ENCODE measurements at places on chromosomes 6 and 20.

- DNase-seq: peak; percentile 71
Measured at GRCh38 chr20:17898548-17898994, 70.0 kb downstream of the SNX5 start.

GRCh38 chr20:44542890-44543289, 21.0 kb upstream of the SERINC3 start:
- DNase-seq: no peak

DNA sequence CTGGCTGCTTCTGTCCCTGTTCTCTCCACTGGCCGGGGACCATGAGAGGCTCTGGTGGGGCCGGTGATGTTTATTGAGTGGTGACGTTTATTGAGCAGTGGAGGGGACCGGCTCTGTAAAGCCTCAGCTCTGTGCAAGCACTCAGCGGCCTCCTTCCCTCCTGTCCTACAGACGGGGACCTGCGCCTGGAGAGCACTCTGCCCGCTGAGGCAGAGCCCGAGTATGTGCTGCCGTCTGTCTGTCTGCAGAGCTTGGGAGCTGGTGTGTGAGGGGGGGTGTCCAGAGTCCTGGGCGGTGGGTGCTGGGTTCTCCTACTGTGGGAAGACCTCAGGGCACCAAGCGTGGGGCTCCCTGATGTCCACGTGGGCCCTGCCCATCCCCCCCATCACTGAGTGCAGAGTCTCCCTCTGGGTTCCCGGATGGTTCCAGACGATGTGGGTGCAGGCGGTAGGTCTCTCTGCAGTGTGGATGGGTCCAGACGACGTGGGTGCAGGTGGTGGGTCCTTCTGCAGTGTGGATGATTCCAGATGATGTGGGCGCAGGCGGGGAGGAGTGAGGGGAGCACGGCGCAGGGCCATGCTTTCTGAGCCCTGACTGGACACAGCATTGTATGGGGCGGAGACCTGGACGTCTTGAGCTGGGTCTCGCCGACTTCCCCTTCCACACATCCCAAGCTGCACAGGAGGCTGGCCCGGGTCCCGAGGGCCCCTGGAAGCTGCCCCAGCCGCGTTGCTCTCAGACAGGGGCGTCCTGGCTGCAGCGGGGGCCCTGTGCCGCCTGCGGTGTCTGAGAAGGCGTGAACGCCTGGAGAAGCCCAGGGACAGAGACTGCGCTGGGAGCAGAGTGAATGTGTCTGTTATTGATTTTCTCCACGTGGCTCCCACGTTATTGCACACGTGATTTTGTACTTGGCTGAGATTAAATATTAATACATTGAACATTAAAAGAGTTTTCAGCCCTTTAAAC, 14.9 kb upstream of the BHLHE23 start:
- no peak for DNase-seq

- no peak for DNase-seq
Measured at GRCh38 chr6:35719830-35720733, 16.8 kb upstream of the ARMC12 start.
